Stimulated activated CD4-positive, alpha-beta T cell treated with anti-CD3 and anti-CD28 coated beads, Interleukin-15, amount 100 ng/mL, for 1 hour (primary cell): ENCODE measurements at places on chromosomes 2 and 18.

DNA sequence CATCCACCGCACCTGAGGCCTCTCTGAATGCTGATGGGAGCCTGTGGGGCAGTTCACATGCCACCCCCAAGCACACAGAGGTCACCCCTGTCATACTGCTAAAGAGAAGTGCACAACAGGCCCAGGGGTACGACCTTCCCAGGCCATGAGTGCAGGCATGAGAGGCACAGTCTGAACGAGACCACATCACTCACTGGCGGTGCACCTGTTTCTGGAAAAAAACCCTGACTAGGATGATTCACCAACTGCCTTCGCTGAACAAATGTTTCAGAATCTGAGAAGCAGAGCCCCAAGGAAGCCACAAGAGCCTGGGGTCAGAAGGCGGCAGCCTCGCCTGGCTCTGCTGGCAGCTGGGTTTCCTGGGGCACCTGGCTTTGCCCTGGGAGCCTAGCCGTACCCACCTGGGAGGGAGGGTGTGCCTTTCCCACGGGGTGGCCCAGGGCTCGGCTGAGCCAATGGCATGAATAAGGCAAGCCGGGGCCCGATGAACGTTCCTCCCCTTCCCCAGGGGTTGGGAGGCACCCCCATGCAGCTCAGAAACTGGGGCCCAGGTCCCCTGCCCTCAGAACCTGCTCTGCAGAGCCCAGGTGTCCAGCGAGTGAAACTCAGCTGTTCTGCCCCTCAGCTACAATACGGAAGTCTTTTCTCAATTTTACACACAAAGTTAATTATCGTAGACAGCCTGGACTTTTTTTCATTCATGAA lies 73.8 kb downstream of the HDAC4 start:
- DNase-seq, result peak; percentile 58

DNA sequence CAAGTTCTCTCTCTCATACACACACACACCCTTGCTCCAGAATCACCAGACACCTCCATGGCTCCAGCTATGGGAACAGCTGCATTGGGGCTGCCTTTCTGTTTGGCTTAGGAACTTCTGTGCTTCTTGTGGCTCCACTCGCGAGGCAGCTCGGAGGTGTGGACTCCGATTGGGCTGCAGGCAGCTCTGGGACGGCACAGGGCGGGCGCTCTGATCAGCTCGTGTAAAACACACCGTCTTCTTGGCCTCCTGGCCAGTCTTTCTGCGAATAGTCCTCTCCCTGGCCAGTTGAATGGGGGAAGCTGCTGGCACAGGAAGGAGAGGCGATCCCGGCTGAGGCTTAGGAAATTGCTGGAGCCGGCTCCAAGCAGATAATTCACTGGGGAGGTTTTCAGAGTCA lies 22.4 kb downstream of the FOSL2 start:
- DNase-seq, result no peak

- DNase-seq, result no peak
Measured at GRCh38 chr18:78730546-78730945, 249.1 kb upstream of the SALL3 start.

DNA sequence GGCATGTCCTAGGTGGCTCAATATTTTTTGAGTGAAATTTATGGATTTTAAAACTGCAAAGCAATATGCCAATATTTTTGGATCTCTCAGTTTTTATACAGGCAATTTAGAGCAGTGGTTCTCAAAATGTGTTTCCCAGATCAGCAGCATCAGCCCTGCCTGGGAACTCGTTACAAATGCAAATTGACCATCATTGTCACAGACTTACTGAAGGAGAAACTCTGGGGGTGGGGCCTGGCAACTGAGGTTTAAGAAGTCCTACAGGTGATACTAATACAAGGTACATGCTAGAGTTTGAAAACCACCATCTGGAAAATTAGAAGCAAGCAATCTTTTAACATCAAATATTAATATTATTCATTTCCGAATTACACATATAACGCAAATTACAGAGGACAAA lies 215.6 kb upstream of the PID1 start:
- DNase-seq, result no peak
